ENCODE measurements at places on chromosomes 11 and 22.
A peak's percentile ranks its signal among the peaks of the same experiment; 100 is the strongest.

DNA sequence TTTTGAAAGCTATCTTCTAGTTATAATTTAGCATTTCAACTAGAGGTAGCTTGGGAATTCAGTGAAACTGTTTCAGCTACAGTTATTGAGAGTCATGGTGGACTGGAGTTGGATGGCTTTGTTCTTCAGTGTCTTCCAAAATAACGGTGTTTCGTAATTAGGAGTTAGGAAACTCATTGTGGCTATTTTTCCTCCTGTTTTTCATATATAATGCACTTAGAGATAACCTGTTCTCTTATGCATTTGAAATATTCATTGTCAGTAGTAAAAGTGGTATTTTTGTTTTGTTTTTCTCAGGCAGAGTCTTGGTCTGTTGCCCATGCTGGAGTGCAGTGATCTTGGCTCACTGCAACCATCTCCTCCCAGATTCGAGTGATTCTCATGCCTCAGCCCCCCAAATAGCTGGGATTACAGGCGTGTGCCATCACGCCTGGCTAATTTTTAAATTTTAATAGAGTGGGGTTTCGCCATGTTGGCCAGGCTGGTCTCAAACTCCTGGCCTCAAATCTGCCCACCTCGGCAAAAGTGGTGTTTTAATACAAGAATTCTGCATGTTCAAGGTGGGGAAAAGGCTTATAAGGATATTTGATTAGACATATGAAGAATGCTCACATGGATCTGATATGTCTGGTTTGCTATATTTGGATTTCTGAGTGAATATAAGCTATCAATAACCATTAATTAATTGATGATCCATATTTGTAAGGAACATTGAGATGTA, 12.7 kb downstream of the PDHX start:
- DNase-seq, result peak; percentile 24

DNA sequence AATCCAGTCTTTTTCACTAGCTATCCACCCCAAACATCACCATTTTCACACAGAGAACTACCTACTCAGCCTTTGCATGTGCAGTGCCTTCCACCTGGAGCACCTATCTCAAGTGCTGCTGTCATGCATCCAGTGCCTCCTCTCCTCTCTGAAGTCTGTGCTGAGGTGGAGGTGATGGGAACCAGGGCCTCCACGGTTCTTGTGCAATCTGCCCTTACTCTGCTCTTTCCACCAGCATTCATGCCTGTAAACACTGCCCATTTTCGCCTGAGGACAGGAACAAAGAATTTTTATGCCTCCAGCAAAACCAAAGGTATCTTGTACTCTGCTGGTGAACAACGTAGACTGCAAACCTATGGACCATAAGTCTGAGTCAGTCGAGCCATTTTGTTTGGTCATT, 27.0 kb downstream of the PITPNB start:
- DNase-seq, result no peak

DNA sequence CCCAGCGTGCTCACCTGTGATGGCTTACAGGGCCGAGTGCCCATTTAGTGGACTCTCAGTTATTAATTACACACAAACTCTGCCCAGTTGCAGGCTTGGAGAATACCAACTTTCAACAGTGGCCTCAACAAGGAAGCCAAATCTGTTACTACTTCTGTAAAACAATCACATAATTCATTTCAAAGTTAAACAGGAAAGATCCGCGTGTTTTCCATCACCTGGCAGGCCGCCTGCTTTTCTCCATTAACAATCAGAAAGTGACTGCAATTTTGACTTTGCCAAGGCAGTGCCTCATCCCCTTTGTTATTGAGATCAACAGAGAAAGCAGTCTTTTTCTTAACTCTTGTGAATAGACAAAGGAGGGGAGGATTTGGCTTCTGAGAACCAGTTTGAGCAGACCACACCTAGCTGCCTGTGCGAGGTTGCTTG, 77.7 kb downstream of the BARX2 start:
- DNase-seq, result no peak

GRCh38 chr11:40797981-40798380, 661.5 kb downstream of the LRRC4C start:
- peak; percentile 14 for DNase-seq

GRCh38 chr11:65572356-65573051, at the start of gene FAM89B:
Gene FAM89B (plus strand): TSS chr11:65572538. CDS start chr11:65572670, 132 bp downstream.
- DNase-seq, result peak; percentile 86

DNA sequence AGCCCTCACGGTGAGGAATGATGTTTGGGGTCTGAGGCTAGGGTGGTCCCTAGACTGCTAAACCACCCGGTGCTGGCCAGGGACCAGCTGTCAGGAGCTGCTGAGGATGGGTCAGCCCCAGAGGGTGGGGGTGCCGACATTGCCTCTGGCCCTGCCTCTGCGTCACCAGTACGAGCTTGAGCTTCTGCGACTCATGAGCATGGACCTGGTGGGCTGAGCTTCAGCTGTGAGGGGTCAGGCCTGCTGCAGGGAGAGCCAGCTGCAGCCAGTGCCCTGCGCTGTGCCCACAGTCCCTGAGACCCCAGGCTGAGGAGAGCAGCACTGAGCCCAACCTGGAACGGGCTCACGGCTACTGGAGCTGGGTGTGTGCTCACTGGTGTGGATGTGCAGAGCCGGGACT, 7.0 kb downstream of the DERL3 start:
- DNase-seq, result no peak

- DNase-seq, result no peak
Measured at GRCh38 chr11:95453616-95454171, 222.7 kb upstream of the SESN3 start.

GRCh38 chr11:96397863-96398262, 8.1 kb downstream of the JRKL start:
- no peak for DNase-seq

Data from choroid plexus epithelial cell (primary cell).